ENCODE measurements at places on chromosomes 6 and 20. TPM values are rescaled to one million over a fixed set of nuclear protein-coding genes. Genes with fewer than 3 reads are reported as not detected.

GRCh38 chr6:150201285-150201684, 58.4 kb downstream of the PPP1R14C start:
- H3K27me3 ChIP-seq, result no peaks in the 10 kb centered on the region
- no peak for DNase-seq
- no peak overlapping the region for H3K4me3 ChIP-seq
- no peaks in the 10 kb centered on the region for H3K4me1 ChIP-seq
- H3K36me3 ChIP-seq, result no peaks in the 10 kb centered on the region
- no peak overlapping the region for H3K27ac ChIP-seq

Gene MLN
- polyA plus RNA-seq, result not detected

Gene FNDC11
- polyA plus RNA-seq, result not detected

- no peaks in the 10 kb centered on the region for H3K27me3 ChIP-seq
- no peak for DNase-seq
- H3K4me3 ChIP-seq, result no peak overlapping the region
- no peaks in the 10 kb centered on the region for H3K4me1 ChIP-seq
- H3K36me3 ChIP-seq, result no peaks in the 10 kb centered on the region
These were observed 44.6 kb downstream of the STXBP5 start for GRCh38 chr6:147248859-147249258.

Gene MTFR2
- polyA plus RNA-seq, result not detected

DNA sequence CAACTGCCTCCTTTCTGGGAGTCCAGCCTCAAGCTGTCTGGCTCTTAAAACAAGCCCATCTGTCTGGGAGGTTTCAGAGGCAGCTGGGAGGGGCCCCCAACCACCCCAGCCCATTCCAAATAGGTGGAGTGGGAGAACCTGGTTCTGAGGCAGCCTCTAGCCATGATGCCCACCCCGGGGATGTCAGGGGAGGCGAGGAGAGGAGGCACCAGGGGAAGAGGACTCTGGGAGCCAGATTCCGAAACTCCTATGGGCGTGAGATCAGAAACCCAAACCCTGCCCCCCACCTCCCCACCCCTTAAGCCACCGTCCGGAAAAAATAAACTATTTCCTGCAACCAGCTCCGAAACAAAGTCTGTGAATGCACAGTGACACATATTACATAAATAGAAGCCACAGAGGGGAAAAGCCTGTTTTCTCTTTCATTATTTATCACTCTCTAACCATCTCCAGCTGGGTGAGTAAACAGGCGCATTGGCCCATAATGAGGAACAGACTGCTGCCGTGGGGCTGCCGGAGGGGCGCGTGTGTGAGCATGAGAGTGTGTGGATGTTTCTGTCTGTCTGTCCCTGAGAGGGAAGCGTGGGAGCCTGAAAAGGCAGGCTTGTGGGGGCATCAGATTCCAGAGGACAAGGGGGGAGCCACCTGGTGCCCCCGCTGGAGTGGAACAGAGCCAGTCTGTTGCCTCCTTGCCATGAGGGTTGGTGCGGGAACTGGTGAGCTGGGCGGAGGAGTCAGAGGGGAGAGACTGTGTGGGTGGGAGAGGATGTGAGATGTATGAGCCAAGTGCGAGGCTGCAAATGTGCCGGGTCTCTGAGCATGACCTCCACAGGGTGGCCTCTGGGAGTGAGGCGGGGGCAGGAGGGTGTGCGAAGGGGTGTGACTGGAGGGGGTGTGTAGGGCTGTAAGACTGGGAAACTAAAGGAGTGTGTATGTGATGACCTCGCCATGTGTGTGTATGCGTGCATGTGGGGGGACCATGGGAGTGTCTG, 14.3 kb upstream of the FOXP4 start:
- no peaks in the 10 kb centered on the region for H3K36me3 ChIP-seq
- no peak overlapping the region for H3K27ac ChIP-seq
- no peak overlapping the region for H3K4me3 ChIP-seq
- no peak for DNase-seq
- no peaks in the 10 kb centered on the region for H3K4me1 ChIP-seq

Gene OPRM1
- 0.08 TPM for polyA plus RNA-seq

GRCh38 chr6:125095580-125096301, 57.8 kb upstream of the TPD52L1 start:
- H3K4me1 ChIP-seq, result peaks cover 4% of the 10 kb centered on the region
- H3K27ac ChIP-seq, result peak overlapping the region; percentile 37
- no peaks in the 10 kb centered on the region for H3K36me3 ChIP-seq
- no peaks in the 10 kb centered on the region for H3K27me3 ChIP-seq
- H3K4me3 ChIP-seq, result no peak overlapping the region
- no peak for DNase-seq

DNA sequence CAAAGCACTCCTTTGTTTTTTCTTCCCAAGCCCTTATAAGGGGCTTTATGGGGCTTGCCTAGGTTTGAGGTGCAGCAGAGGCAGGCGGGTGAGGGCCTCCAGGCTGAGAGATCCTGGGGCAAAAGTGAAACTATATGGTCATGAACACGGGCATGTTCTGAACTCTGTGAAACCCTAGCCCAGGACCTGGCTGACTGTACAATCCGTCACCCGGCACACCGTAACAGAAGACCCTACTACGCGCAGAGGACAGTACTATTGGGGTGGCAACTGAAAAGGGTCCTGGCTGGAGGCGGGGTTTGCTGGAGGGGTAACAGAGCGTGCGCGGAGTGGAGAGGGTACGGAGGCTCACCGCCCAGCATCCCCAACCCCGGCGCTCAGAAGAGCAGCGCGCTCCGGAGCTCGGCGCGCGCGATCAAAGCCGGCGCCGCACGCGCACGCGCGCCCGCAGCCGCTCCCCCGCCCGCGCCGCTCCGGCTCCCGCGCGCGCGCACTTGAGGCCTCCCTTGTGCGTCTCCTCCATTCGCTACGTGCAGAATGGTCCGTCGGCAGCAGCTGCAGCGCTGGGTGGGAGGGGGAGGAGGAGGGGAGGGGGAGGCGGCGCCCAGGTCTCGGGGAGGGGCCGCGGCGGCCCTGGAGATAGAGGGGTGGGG, 54.2 kb downstream of the MRPL14 start:
- H3K4me1 ChIP-seq, result no peaks in the 10 kb centered on the region
- H3K4me3 ChIP-seq, result peak overlapping the region; percentile 0
- DNase-seq, result peak; percentile 92
- no peaks in the 10 kb centered on the region for H3K36me3 ChIP-seq

- no peaks in the 10 kb centered on the region for H3K36me3 ChIP-seq
- H3K27ac ChIP-seq, result no peak overlapping the region
- no peaks in the 10 kb centered on the region for H3K4me1 ChIP-seq
- no peak overlapping the region for H3K4me3 ChIP-seq
- H3K27me3 ChIP-seq, result no peaks in the 10 kb centered on the region
- no peak for DNase-seq
These were observed 52.2 kb downstream of the FAM83B start for GRCh38 chr6:54898767-54899166.

GRCh38 chr6:43509984-43510826, at the start of gene LRRC73:
Gene LRRC73 (minus strand): TSS chr6:43510346. CDS start chr6:43509785, 561 bp downstream.
- no peaks in the 10 kb centered on the region for H3K4me1 ChIP-seq
- no peak within 1 kb of the TSS for H3K27ac ChIP-seq
- H3K27me3 ChIP-seq, result no peaks in the 10 kb centered on the region
- DNase-seq, result peak; percentile 92
- peaks cover 3% of the 10 kb centered on the region for H3K36me3 ChIP-seq
- H3K4me3 ChIP-seq, result peak within 1 kb of the TSS; percentile 35

- no peak for DNase-seq
- H3K4me1 ChIP-seq, result no peaks in the 10 kb centered on the region
- H3K4me3 ChIP-seq, result no peak overlapping the region
- H3K36me3 ChIP-seq, result no peaks in the 10 kb centered on the region
- H3K27me3 ChIP-seq, result no peaks in the 10 kb centered on the region
- H3K27ac ChIP-seq, result no peak overlapping the region
These were observed 83.0 kb upstream of the FAM184A start for GRCh38 chr6:119161438-119161837.

Gene CALHM6
- 18.7 TPM for polyA plus RNA-seq

Gene ESR1
- polyA plus RNA-seq, result 1.6 TPM

- no peaks in the 10 kb centered on the region for H3K27me3 ChIP-seq
- DNase-seq, result no peak
- no peak overlapping the region for H3K27ac ChIP-seq
These were observed 93.8 kb downstream of the FOXA2 start for GRCh38 chr20:22490287-22491193.

GRCh38 chr6:3939368-3939958, 90.3 kb downstream of the FAM50B start:
- DNase-seq, result no peak
- no peak overlapping the region for H3K27ac ChIP-seq
- H3K4me3 ChIP-seq, result no peak overlapping the region
- no peaks in the 10 kb centered on the region for H3K36me3 ChIP-seq
- no peaks in the 10 kb centered on the region for H3K27me3 ChIP-seq
- no peaks in the 10 kb centered on the region for H3K4me1 ChIP-seq

Gene PHF3
- polyA plus RNA-seq, result 12.9 TPM

GRCh38 chr6:57183336-57183735, 11.2 kb downstream of the BAG2 start:
- H3K4me1 ChIP-seq, result no peaks in the 10 kb centered on the region
- peaks cover 2% of the 10 kb centered on the region for H3K36me3 ChIP-seq
- no peak overlapping the region for H3K27ac ChIP-seq
- DNase-seq, result no peak
- no peaks in the 10 kb centered on the region for H3K27me3 ChIP-seq
- no peak overlapping the region for H3K4me3 ChIP-seq

Gene HEY2
- polyA plus RNA-seq, result 46.1 TPM

GRCh38 chr6:44569131-44569530, 181.6 kb downstream of the CDC5L start:
- H3K27ac ChIP-seq, result no peak overlapping the region
- H3K27me3 ChIP-seq, result no peaks in the 10 kb centered on the region
- DNase-seq, result no peak
- H3K4me1 ChIP-seq, result peaks cover 3% of the 10 kb centered on the region

Measured in aorta (tissue), 5 donors.